ENCODE measurements at places on chromosomes 3 and 15. TPM values are rescaled to one million over a fixed set of nuclear protein-coding genes. Genes with fewer than 3 reads are reported as not detected.

Gene LMCD1
- 73.5 TPM for total RNA-seq

GRCh38 chr3:47909607-47910006, 106.6 kb downstream of the MAP4 start:
- peaks cover 83% of the 10 kb centered on the region for H3K36me3 ChIP-seq
- H3K4me3 ChIP-seq: no peak overlapping the region
- DNase-seq: no peak

Gene FBN1
- total RNA-seq: 57.1 TPM

DNA sequence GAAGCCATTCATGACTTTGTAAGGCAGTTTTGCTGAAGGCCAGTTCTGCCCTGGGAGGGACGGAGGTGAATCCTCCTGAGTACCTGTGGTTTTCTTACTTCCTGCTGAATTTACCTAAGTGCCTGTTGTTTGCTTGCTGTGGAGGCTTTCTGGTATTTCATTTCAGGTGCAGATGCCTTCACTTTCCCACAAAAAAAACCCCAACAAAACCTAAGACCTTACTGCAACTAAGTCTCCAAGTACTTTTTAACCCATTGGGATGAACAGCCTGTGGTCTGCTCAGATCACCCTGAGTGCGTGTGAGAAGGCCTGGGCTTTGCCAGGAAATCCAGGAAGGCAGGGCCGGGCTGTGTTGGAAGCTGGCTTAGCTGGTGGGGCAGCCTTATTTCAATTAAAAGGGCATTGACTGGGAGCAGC, 65.3 kb downstream of the IGF1R start:
- H3K27me3 ChIP-seq: no peaks in the 10 kb centered on the region
- peak overlapping the region; percentile 85 for H3K27ac ChIP-seq
- no peaks in the 10 kb centered on the region for H3K4me1 ChIP-seq
- no peak overlapping the region for H3K4me3 ChIP-seq
- DNase-seq: no peak

GRCh38 chr15:99473981-99474906, 91.5 kb upstream of the MEF2A start:
- peaks cover 67% of the 10 kb centered on the region for H3K4me1 ChIP-seq
- no peak overlapping the region for H3K4me3 ChIP-seq
- peak overlapping the region; percentile 73 for H3K27ac ChIP-seq
- DNase-seq: peak; percentile 63
- H3K27me3 ChIP-seq: no peaks in the 10 kb centered on the region

- no peak for DNase-seq
- H3K36me3 ChIP-seq: no peaks in the 10 kb centered on the region
- no peak overlapping the region for H3K4me3 ChIP-seq
- H3K27me3 ChIP-seq: no peaks in the 10 kb centered on the region
Observed at GRCh38 chr3:107271787-107272387, 105.4 kb upstream of the CCDC54 start.

Gene XIRP1
- 1,274 TPM for total RNA-seq

GRCh38 chr15:100801256-100801900, 78.3 kb upstream of the ALDH1A3 start:
- no peaks in the 10 kb centered on the region for H3K27me3 ChIP-seq
- H3K4me3 ChIP-seq: no peak overlapping the region
- H3K27ac ChIP-seq: no peak overlapping the region

DNA sequence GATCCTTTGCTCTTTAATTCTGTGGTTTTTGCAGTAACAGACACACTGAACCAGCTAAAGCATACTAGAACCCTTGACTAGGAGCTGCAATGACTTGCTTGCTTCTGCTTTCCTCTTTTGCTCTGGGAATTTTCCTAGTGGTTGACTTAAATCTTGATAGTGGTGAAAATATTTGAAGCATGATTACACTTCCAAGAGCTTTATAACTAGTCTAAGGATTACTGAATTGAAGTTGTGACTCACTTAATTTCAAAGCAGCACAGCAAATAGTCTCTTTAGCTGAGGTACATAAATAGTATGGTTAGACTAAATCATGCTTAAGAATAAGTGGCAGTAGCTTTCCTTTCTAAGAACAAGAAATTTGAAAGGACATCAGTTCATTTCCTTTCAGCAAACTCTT, 513.5 kb upstream of the GBE1 start:
- H3K4me1 ChIP-seq: no peaks in the 10 kb centered on the region
- H3K36me3 ChIP-seq: no peaks in the 10 kb centered on the region
- no peak for DNase-seq

DNA sequence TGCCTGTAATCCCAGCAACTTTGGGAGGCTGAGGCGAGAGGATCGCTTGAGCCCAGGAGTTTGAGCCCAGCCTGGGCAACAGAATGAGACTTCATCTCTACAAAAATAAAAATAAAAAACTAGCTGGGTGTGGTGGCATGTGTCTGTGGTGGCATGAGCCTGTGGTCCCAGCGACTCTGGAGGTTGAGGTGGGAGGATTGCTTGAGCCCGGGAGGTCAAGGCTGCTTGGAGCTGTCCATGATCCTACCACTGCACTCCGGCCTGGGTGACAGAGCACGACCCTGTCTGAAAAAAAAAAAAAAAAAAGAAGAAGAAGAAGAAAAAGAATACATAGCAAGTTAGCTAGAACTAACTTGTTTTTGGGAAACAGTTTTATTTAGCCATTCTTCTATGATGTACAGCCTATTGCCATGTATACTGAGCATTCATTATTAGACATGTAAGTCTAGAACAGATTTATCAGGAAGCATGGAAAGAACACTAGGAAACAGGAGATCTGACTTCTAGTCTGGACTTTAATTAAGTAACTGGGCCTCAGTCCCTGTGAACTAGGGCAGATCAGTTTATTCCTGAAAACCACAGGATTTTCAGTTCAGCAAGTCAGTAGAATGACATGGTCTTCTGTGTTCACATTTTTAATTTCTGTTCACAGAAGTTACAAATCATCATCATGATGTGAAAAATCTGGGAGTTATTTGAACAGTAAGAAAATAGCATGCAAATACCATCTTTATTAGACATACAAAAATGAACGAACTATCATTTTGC, 65.5 kb downstream of the KAT2B start:
- no peak overlapping the region for H3K4me3 ChIP-seq
- H3K36me3 ChIP-seq: no peaks in the 10 kb centered on the region
- no peaks in the 10 kb centered on the region for H3K4me1 ChIP-seq
- no peaks in the 10 kb centered on the region for H3K27me3 ChIP-seq

GRCh38 chr3:49813497-49814174, at the start of gene UBA7:
TSS of gene UBA7 (minus strand) at chr3:49813953. CDS start at chr3:49813787, 166 bp downstream.
- peak within 1 kb of the TSS; percentile 37 for H3K4me3 ChIP-seq
- H3K4me1 ChIP-seq: peaks cover 2% of the 10 kb centered on the region
- no peaks in the 10 kb centered on the region for H3K27me3 ChIP-seq

- no peak overlapping the region for H3K27ac ChIP-seq
- H3K27me3 ChIP-seq: no peaks in the 10 kb centered on the region
- DNase-seq: no peak
- H3K4me1 ChIP-seq: no peaks in the 10 kb centered on the region
- H3K4me3 ChIP-seq: no peak overlapping the region
Observed at GRCh38 chr15:42138968-42139386, 17.5 kb downstream of the PLA2G4F start.

DNA sequence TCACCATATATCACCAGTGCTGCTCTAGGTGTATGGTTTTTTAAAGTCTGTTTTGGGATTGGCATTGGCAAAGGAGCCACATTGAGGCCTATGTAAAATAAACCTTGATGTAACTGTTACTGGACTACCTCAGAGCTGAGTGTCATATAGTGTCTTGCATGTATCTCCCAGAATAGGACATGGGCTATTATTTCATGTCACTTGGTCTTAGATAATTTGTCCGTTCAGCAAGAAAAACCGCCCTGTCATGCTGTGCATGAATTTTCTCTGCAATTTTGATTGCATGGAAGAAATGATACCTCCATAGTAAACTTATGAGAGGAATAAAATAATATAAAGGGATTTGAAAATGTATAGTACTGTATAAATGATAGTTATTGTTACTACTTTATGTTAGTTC, 59.6 kb downstream of the RNF13 start:
- no peak overlapping the region for H3K27ac ChIP-seq
- H3K36me3 ChIP-seq: no peaks in the 10 kb centered on the region
- H3K4me1 ChIP-seq: no peaks in the 10 kb centered on the region
- H3K27me3 ChIP-seq: no peaks in the 10 kb centered on the region

GRCh38 chr3:48896936-48897335, 1.7 kb downstream of the SLC25A20 start:
- peaks cover 18% of the 10 kb centered on the region for H3K4me1 ChIP-seq
- H3K4me3 ChIP-seq: no peak overlapping the region
- DNase-seq: no peak

- DNase-seq: peak; percentile 77
- no peaks in the 10 kb centered on the region for H3K36me3 ChIP-seq
- H3K4me1 ChIP-seq: peaks cover 29% of the 10 kb centered on the region
Observed at GRCh38 chr15:99424978-99425656, 140.7 kb upstream of the MEF2A start.

Gene TMEM266
- total RNA-seq: 0.20 TPM

Gene PRR20G
- total RNA-seq: not detected

Gene ALDH1A2
- 47.8 TPM for total RNA-seq

- no peaks in the 10 kb centered on the region for H3K36me3 ChIP-seq
- H3K4me1 ChIP-seq: peaks cover 19% of the 10 kb centered on the region
- H3K27me3 ChIP-seq: no peaks in the 10 kb centered on the region
- no peak overlapping the region for H3K27ac ChIP-seq
Observed at GRCh38 chr15:101153801-101154656, 97.8 kb downstream of the CHSY1 start.

Gene MED12L
- total RNA-seq: 0.07 TPM

DNA sequence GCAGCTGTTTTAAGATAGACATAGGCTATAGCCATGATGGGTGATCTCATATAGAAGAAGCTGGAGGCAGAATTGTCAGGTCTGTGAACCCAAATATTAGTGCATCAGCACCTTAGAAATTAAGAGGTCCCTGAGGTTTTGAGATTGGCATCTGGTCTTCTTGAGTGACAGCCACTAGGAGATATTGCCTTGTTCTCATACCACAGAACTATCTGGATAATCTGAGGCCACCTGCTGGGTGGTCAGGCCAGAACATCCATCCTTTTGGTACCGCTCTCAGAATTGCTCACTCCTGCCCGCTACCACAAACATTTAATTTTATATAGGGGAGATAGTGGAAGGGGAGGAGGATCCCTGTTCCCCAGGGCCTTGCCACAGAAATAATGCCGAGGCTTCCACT, 210.6 kb upstream of the ZPLD1 start:
- no peak for DNase-seq
- H3K36me3 ChIP-seq: no peaks in the 10 kb centered on the region
- H3K27me3 ChIP-seq: no peaks in the 10 kb centered on the region
- no peaks in the 10 kb centered on the region for H3K4me1 ChIP-seq
- H3K4me3 ChIP-seq: no peak overlapping the region
- H3K27ac ChIP-seq: no peak overlapping the region

DNA sequence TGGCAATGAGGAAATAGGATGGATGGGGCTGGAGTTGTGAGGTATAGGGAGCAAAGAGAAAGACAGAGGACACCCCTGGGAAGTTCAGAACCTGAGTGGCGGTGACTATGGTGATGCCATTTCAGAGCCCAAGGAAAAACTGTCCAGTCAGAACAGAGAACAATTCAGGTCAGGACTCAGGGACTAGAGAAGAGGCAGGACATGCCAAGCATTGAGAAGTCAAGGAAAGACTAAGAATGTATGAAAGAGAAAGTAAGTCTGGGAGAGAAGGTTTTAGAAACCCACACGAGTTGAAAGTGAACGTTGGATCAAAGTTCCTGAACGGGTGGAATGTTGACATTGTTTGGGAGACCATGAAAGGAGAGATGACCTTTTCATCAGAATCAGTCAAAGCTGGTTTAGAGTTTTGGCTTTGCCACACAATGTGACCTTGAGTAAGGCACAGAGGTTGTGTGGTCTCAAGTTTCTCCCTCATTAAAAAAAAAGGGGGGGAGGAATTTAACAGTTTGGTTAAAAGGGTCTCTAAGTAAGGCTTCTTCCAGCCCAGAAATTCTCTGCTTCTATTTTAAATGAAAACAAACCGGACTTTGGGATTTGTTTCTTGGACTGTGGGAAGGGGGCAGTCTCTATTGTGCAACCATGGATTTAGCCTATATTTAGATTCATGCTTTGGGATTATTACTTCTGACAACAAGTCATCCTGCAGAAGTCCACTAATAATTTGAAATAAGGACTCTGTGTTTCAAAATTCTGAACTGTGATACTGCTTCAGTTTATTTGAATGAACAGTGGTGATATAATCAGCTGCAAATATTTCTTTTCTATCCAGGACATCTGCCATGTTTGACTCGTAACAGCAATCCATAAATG, 315.9 kb upstream of the TBL1XR1 start:
- no peak for DNase-seq
- H3K4me3 ChIP-seq: no peak overlapping the region
- no peaks in the 10 kb centered on the region for H3K27me3 ChIP-seq
- H3K4me1 ChIP-seq: no peaks in the 10 kb centered on the region

DNA sequence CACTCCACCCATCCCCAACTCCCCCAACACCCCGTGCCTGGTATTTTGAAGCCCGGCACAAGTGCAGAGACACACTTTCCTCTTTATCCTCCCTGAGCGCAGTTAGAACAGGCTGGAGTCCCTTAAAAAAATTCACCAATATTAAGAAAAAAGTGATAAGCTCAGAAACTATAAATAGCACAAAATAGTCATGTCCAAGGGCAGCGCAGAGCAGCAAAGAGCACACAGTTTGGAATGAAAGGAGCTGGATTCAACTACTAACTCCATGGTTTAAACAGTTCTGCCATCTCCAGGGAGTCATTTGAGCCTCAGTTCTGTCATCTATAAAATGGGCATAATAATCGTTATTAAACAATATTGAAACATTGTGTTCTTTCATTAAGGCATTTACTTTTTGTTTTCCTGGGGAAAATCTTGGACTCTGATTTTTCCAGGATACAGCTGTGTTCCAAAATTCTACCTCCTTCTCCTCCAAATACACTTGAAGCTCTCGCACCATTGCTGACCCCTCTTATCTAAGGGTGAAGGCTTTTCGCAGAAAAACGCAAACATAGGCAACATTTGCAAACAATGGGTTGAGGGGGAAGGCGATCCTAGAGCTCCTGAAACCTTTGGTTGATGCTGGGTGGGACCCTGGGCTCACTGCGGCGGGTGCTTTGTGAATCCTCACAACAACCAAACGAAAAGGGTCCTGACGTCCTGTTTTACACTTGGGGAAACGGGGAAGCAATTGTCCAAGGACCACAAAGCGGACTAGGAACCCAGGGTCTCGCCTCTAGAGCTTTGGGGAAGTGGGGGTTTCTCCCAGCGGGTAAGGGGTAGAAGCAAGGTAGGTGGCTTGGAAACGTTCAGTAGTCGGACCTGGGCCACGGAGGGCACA, 41.8 kb downstream of the EPHB3 start:
- peak overlapping the region; percentile 48 for H3K27ac ChIP-seq
- peak overlapping the region; percentile 29 for H3K4me3 ChIP-seq
- H3K4me1 ChIP-seq: no peaks in the 10 kb centered on the region
- no peak for DNase-seq
- H3K27me3 ChIP-seq: no peaks in the 10 kb centered on the region

Gene GABRR3
- total RNA-seq: not detected

Data from right atrium auricular region (tissue), 2 donors.